ENCODE measurements at places on chromosomes 4 and X. TPM values are rescaled to one million over a fixed set of nuclear protein-coding genes. Genes with fewer than 3 reads are reported as not detected.

RGN gene
- 1.7 TPM for polyA plus RNA-seq

ARHGAP36 gene
- polyA plus RNA-seq, result 388 TPM

RRH gene
- 0.11 TPM for polyA plus RNA-seq

CABS1 gene
- not detected for polyA plus RNA-seq

BEX1 gene
- 2.8 TPM for polyA plus RNA-seq

TMEM144 gene
- polyA plus RNA-seq, result 2.3 TPM

- no peak for DNase-seq
These were observed 21.2 kb upstream of the IRAK1 start for GRCh38 chrX:154040863-154041262.

DNA sequence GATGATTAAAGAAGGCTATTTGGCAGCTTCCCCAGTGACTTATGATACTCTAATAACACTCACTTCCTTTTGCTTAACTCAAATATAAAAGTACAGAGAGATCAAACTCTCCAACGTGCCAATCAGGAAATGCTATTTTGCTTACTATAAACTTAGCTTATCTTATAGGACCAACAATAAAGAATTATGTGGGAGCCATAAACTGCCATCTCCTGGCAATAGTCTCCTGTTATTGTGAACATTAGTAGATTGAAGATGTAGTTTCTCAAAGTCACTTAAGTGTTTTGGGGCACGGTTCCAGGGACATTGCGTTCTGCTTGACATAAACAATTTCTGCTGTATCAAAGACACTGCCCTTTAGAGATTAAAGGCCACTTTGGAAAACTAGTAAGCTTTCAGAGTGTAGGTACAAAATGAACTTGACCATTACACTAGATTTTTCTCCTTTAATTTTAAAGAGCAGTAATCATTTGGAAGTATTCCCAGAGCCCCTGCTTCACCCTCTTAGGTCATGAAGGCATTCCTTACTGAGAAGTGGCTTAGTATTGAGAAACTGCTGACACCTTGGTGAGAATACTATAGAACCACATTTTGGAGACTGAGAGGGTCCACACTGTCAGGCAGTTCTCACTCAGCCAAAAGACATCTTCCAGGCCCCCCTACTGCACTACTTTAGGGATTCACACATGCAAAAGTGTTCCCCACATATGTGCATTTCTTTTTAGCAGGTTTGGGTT is 51.9 kb downstream of the MAOA start:
- peak; percentile 16 for DNase-seq

GRCh38 chr4:2795300-2795892 is 2.5 kb downstream of the SH3BP2 start:
- DNase-seq, result no peak

DNA sequence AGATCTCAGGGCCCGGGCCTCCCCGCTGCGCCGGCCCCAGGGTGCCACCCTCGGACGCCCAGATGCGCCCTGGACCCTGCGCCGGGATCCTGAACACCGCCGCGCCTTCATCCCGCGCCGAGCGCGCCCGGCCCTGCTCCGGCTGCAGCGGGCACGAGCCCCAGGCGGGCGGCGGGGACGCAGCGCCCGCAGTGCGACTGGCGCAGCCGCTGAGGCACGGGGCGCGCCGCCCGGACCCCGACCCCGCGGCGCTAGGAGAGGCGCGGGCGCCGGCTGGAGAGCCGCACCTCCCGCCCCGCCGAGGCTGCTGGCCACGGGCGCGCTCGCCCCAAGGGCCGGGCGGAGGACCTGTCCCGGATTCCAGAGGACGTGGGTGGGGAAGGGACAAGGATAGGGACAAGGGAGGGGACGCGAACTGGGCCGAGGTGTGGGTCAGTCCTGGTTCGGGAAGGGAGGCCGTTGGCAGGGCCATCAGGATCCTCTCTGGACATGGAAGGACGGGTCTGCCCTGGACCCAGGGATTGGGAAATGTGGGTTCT is 1.1 kb downstream of the ZFYVE28 start:
- no peak for DNase-seq

DNA sequence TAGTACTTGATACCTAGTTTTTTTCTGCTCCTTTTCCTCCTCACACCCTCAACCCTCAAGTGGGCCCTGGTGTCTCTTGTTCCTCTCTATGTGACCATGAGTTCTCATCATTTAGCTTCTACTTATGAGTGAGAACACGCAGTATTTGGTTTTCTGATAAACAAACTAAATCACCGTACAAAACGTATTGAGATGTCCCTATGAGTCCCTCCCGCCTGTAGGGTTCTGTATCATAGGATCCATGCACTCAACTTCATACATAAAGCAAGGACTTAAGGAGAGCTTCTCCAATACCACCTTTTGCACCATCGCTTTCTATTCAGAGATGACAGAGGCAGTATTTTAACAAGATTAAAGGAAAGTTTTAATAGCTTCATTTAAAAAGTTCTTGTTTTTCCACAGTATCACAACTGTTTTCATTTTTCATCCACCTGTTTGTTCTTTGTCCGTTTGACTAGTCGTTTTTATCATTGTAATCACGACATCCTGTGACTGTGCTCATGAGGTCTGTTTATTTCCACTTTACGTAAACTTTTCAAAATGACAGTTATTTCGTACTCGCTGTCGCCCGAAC is 457 bp upstream of the RAB9A start:
- no peak for DNase-seq

DNA sequence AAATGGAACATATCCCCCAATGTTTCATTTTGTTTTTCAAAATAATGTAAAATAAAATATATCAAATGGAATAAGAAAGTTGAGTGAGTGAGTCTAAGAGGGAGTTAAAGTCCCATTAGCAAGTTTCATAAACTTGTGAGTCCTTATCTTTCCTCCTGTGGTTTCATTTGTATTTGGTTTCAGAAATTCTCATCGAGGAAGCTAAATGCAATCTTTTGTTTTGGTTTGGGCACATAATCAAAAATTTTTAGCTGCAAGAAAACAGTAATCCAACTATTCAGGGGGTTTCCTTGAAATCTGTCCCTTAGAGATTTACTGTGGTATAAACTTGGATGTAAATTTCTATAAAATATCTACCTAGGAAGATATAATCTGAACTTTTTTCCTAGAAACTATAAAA is 124.2 kb downstream of the CAMK2D start:
- no peak for DNase-seq

GRCh38 chr4:8547108-8547911 is 32.9 kb upstream of the GPR78 start:
- no peak for DNase-seq

- DNase-seq, result no peak
These were observed 20.3 kb downstream of the RGN start for GRCh38 chrX:47098338-47099094.

DNA sequence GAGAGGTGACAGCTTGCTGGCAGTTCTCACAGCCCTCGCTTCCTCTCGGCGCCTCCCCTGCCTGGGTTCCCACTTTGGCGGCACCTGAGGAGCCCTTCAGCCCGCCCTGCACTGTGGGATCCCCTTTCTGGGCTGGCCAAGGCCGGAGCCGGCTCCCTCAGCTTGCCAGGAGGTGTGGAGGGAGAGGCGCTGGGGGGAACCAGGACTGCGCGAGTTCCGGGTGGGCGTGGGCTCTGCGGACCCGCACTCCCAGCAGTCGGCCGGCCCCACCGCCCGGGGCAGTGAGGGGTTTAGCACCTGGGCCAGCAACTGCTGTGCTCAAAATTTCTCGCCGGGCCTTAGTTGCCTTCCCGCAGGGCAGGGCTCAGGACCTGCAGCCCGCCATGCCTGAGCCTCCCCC is 47.0 kb upstream of the PTPN13 start:
- no peak for DNase-seq

GRCh38 chr4:152778656-152779512 is 646 bp downstream of the TIGD4 start:
- peak; percentile 42 for DNase-seq

- DNase-seq, result no peak
These were observed 75.5 kb downstream of the SORCS2 start for GRCh38 chr4:7267829-7268228.

DNA sequence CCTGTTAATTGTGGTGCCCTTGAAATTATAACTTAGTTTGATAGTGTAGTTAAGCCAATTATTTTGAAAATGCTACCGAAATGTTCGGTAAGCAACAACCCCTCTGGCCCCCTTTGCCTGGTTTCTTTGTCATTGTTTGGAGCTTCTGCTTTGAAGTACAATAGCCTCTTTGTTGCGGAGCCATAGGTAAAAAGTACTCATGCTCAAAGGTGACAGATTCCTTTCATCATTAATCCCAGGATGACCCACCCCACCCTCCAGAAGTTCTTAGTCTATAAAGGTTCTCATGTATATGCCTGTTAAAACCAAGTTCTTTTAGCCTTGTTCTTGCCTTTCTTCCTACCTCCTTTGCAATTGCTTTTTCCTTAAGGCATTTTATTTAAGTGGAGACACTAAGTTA is 42.4 kb upstream of the SMARCAD1 start:
- DNase-seq, result no peak

GRCh38 chr4:48909697-48910096 is 3.1 kb upstream of the OCIAD2 start:
- no peak for DNase-seq

DNA sequence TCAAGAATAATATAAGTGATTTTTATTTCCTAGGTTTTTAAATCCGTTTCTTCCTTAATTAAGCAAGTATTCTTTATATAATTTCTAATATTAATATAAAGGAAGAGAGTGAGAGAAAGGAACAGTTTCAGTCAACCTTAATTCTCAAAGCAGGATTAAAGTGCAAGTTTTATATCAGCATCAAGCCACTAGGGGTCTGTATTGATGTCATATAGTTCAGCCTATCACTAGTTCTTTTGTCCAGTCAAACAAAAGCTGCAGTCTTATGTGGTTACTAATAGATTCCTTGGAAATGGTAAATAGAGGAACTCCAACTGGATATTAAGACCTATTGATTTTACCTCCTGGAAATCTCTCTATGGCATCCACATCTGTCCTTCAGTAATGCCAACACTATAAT is 82.0 kb downstream of the NAP1L3 start:
- DNase-seq, result peak; percentile 1

DNA sequence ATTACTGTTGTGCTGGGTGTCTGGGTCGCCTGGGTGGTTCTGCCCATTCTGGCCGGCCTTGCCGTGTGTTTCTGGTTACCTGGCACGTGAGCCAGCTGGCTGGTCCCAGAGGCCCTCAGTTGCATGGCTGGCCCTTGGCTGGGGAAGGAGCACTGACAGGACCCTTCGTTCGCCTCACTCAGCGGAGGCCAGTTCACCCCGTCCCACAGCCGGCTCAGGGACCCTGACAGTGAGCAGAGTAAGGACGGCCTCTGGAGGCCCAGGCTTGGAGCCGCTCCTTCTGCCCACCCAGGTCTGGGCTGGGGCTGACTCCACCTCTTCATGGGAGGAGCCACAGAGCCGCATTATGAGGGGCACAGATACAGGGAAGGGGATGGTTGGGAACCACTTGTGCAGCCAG is 20.3 kb upstream of the HGFAC start:
- DNase-seq, result no peak

- DNase-seq, result no peak
These were observed 23.9 kb downstream of the PRDM8 start for GRCh38 chr4:80221161-80221560.

GRCh38 chr4:8098506-8098905 is 60.1 kb downstream of the ABLIM2 start:
- no peak for DNase-seq

- no peak for DNase-seq
These were observed 14.2 kb upstream of the RBM3 start for GRCh38 chrX:48560056-48560455.

DNA sequence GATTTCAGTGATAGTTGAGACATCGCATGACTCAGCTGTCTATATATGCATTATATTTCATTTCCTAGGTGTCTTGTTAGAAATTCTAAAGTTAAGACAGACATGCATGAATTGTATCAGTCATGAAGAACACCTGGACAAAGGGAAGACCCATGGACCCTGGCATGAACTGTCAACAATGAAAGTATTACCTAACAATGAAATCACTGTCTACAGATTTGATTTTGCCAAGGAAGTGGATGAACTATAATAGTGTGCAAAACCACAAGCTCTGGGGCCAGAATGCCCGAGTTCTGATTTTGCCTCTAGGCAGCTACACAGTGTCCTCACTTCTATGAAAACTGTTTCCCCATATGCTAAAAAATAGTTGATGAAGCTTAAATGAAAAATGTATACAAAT is 386.1 kb downstream of the NLGN4X start:
- no peak for DNase-seq

DNA sequence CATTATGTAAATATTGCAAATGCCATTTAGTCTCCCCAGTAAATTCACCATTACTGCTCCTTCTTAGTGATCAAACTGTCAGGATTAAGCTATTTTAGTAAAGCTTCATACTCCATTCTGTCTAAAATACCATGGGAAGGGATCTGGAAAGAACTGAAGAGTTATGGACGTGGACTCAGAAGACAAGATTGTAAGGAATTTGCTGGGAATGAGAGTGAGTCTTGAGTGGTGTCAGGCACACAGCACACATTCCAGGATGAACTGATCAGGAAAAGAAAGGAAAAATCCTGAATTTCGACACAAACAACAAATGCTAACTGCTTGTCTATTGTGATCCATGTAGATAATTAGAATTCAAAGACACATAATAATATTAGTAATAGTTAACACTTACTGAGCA is 311.0 kb downstream of the CENPC start:
- DNase-seq, result no peak

DNA sequence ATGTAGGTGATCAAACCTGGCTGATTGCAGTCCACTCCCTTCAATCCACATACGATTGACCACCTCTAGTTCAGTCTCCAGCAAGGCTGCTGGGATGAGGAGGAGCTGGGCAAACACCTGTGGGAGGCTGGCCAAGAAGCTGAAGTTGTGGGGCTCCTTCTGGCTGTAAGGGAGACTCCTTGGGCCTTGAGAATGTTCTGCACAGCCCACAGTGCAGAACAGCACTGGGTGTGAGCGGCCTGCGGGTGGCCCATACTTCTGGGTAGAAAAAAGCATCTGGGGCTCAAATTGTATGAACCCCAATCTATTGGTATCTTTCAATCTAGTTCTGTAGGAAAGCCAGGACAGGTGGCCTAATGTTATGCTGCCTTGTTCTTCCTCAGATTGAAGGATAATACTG is 1608.8 kb upstream of the PCDH10 start:
- no peak for DNase-seq

DNA sequence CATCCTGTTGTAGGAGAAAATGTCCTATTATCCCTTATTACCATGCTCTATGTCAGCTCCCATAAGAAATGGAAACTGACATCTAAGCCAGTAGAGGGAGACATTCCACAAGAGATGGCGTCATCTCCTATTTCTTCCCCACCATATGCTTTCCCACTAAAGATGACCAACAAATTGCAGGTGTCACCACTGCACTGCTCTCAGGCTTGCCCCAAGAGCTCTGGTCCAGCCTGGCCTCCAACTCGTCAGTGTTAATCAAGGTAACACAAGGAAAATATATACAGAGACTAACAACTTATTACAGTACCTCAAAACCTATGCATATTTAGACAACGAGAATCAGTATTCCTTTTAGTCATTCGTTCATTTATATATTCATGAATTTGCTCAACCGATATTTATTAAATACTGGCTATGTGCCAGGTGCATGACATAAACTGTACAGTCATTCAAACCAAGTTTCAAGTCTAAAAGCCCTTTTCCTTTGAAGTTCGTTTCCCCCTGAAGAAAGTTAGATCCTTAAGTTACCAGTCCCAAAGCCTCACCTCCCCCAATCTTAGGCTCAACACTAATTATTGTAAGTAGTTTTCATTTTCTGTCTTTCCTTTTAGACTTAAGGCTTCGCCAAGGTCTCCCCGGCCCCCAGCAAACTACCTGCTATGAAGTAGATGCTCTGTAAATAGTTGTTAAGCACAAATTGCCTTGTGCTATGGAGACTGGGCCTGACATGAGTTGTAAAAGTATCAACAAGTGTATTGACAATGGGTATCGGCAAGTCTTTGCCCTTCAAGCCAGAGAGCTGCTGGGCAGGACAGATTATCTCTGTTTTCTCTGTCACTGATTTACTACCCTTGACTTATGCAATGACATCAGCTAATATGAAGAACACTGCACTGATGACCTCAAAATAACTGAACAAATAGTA is 3.1 kb upstream of the FGB start:
- peak; percentile 23 for DNase-seq

All from muscle of leg (tissue), 16 donors.